8988T (cell line): ENCODE measurements at places on chromosomes 13 and 19.

DNA sequence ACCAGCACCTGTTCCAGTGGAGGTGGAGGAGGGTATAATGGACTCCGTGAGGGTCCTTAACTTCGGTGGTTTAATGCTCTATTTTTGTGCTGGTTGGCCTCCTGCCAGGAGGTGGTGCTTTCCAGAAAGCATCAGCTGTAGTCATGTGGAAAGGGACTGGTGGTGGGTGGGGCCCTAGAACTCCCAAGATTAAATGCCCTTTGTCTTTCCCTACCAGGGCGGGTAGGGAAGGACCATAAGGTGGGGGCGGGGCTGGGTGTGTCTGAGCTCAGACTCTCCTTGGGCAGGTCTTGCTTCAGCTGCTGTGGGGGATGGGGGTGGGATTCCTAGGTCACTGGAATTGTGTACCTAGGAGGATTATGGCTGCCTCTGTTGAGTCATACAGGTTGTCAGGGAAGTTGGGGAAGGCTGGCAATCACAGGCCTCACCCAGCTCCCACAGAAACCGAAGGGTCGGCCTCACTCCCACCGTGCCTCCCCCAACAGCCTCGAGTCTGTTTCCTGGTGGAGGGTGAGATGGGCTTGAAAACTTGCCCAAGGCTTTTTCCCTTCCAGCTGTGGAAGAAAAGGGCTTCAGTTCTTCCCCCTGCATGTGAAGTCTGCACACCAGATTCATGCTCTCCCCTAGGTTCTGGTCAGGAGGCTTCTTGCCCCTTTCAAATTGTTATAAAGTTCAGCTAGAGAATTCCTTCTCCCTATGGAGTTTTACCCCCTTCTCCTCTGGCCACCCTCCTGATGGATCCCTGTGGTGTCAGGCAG lies 60.3 kb upstream of the CLDN10 start:
- no peak for DNase-seq

DNA sequence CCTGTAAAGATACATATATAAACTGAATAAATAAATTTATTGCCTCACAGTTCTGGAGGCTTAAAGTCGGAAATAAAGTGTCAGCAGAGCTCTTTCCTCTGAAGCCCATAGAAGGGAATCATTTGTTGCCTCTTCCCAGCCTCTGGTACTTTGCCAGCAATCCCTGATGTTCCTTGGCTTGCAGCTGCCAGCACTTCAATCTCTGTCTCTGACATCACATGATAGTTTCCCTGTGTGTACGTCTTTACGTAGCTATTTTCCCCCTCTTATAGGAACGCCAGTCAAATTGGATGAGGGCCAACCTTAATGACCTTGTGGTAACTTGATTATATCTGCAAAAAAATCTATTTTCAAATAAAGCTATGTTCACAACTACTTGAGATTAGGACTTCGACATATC lies 250.9 kb downstream of the LIG4 start:
- DNase-seq, result no peak

GRCh38 chr13:102117175-102117831 lies 284.5 kb downstream of the FGF14 start:
- no peak for DNase-seq

GRCh38 chr13:23915308-23915707 lies 18.0 kb upstream of the C1QTNF9B start:
- no peak for DNase-seq

- DNase-seq, result no peak
These were observed 20.5 kb upstream of the STRN4 start for GRCh38 chr19:46766569-46767317.

GRCh38 chr13:95039415-95039814 lies 261.8 kb downstream of the ABCC4 start:
- DNase-seq, result no peak

GRCh38 chr13:26996965-26997752 lies 174.5 kb downstream of the USP12 start:
- no peak for DNase-seq

GRCh38 chr13:50561739-50562138 lies 281.8 kb downstream of the DLEU7 start:
- DNase-seq, result no peak

DNA sequence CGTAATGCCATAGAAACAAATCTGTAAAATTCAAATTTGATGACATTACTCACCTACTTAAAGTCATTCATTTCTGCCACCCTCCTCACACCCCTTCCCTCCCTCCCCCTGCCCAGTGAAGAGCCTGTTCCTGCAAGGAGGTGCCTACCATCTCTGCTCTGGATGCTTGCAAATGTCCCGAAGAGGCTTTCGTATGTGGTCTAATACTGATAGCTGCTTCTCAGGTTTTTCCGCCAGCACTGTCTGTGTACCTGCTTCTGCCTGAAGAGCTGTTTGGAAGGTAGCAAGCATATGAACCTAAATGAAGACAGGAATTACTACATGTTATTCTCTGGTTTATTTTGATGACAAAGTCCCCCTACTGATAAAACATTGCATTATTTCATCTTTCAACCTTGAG lies 57.1 kb downstream of the GPALPP1 start:
- no peak for DNase-seq

GRCh38 chr13:111115965-111116521 lies 933 bp downstream of the ARHGEF7 start:
- DNase-seq, result peak; percentile 38

DNA sequence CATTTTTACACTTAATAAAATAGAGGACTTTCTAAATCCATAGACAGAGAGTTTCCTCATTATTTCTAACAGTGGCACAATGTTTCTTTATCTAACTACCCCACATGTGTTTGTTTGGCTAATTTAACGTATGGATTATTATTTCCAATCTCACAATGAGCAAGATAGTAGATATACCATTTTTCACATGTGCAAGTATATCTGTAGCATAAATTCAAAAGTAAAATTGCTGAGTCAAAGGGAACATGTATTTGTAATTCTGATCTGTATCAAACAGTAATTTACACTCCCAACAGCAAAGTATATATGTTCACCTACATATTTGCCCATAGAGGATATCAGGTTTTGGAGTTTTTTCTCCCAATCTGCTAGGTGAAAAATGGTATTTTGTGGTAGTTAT lies 18.3 kb downstream of the MAST1 start:
- DNase-seq, result no peak

- peak; percentile 90 for DNase-seq
These were observed at the start of gene LATS2 for GRCh38 chr13:21061029-21061763. LATS2 (minus strand) TSS chr13:21061586; CDS start chr13:21046026, 15,560 bp downstream.

DNA sequence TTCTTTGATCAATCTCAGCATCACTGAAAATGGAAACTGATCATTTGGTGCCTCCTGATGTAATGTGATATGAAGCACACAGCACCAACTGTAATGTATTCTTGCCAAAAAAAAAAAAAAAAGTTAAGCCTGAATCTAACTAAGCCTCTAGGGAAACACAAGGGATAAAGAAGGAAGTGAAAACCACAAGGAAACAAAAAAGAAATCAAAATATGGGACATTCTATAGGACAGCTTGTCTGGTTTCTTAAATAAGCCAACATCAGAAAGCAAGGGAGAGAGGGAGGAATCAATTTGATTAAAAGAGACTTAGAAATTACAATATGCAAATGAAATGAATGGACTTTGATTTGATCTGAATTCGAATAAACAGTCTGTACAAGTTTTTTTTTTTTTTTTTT lies 20.6 kb upstream of the METTL21C start:
- no peak for DNase-seq

- no peak for DNase-seq
These were observed 117.6 kb upstream of the MCF2L start for GRCh38 chr13:112851107-112852038.

GRCh38 chr13:72255908-72256307 lies 388.9 kb upstream of the DACH1 start:
- no peak for DNase-seq

GRCh38 chr13:51249770-51250741 lies 27.9 kb downstream of the FAM124A start:
- DNase-seq, result peak; percentile 49

DNA sequence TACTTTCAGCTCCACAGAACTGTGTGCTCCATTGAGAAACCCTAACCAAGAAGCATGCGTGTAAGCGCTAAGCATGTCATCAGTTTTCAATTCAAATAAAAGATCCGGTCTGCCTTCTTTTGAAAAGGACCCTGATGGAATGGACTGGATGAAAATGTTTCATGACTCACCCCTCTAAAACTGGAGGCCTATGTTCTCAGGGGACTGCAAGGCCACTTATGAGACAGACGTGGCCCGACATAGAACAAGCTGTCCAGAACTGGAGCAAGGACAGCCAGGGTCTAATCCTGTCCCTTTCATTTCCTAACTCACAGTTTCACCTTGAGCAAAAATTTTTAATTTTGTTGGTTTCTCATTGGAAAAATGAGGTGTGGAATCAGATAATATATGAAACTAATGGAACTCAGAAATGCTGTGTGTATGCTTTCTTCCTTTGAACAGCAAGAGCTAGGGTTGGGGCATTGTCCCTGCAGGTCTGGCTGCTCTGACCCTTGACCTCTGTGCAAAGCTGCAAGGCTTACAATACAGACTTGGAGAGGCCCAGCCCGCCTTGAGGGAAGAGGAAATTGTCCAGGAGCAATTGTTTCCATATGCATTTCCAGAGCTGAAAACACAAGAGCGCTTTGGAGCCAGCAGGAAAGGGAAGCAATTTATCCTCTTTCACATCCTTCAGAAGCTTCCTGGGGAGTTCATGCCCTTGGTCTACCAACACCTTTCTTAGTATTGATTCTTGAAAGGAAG lies 553.4 kb upstream of the KLF12 start:
- DNase-seq, result no peak

GRCh38 chr19:46728208-46728607 lies 11.3 kb upstream of the PRKD2 start:
- DNase-seq, result no peak

DNA sequence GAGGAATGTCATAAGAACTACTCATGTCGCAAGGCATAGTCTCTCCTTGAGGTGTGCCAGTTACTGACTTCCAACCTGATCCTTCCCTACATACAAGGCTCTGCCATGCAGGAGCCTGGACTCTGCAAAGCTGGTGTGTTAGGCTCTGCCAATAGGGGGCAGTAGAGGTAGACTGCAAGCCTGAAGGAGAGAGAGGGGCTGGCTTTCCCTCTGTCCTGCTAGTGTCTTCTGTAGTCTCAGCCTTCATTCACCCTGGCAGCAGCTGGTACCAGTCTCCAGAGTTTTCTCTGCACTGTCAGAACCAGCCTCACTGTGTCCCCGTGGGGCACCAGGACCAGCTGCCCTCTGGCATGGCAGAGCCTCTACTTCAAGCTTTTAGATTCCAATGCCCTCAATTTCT lies 14.5 kb downstream of the SHISA2 start:
- DNase-seq, result no peak

DNA sequence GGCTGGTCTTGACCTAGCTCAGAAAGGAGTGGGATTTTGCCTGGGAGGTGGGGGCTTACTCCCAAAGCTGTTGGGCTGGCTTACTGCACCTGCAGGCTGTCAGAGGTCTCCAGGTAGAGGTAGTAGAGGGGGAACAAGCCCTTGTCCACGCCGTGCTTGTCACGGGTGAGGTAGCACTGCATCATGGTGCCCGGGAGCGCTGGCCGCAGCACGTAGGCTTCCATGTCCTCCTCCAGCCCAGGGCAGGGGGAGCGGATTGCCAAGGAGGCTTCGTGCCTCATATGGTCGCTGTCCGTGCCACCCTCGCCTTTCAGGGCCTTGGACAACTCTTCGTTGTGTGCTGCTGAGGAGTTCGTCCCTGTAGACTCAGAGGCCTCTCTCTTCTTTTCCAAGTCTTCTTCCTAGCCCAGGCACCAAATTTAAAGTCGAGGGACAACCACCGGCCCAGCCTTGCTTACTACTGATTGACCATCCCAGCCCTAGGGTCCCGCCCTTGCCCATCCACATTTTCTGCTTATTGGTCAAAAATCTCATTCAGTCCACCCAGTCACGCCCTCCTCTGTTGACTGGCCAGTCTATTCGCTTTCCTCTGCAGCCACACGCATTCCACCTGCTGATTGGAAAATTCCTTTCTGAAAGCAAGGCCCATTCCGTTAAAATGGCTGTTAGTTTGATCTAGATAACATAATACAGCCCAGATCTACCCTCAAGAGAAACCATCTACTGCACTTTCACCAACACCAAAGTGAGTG lies 10.5 kb downstream of the TULP2 start:
- DNase-seq, result no peak

GRCh38 chr19:30557927-30558557 lies 185.9 kb downstream of the ZNF536 start:
- DNase-seq, result no peak

DNA sequence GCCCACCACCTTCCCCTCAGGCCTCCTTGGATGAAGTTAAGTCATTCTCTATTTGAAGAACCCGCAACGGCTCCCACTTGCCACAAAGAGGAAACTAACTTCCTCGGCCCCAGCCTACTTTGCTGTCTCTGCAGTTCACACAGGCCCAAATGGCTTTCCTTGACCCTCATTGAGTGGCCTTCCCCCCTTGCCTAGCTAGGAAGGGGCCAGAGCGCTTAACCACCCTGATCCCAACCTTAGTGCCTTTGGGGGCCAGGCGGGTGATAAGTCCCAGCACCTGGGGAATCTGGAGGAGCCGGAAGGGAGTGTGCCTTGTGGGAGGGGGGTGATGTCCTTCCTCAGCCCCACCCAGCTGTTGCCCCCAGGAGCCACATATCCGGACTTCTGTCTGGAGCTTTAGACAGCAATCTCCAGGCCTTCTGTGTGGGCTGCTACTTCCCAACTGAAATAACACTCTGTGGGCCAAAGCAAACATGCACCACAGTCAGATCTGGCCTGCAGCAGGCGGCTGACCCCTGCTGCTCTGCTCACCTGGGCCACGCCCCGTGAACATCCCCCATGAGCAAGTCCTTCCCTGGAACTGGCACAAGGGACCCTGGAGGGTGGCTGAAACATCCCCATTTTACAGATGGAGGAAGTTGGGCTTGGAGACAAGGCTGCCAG lies 10.5 kb downstream of the NECTIN2 start:
- DNase-seq, result no peak

- DNase-seq, result no peak
These were observed 410.7 kb downstream of the MZT1 start for GRCh38 chr13:72316716-72317115.
